ENCODE measurements at places on chromosomes 2 and 18. TPM values are rescaled to one million over a fixed set of nuclear protein-coding genes. Genes with fewer than 3 reads are reported as not detected.

DNA sequence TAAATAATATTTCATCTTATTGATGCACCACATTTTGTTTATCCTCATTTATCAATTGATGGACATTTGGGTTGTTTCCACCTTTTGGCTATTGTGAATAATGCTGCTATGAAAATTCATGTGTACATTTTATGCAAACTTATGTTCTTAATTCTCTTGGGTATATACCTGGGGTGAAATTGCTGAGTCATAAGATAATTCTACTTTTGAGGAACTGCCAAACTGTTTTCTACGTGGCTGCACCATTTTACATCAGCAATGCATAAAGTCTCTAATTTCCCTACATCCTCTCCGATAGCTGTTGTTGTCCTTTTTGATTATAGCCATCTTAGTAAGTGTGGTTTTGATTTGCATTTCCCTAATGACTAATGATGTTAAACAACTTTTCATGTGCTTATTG, 116.5 kb upstream of the DLX2 start:
- H3K4me1 ChIP-seq = peaks cover 23% of the 10 kb centered on the region
- no peak overlapping the region for H3K4me3 ChIP-seq
- no peak for DNase-seq
- no peaks in the 10 kb centered on the region for H3K36me3 ChIP-seq

Gene ALPI
- not detected for total RNA-seq

Gene LDLRAD4
- 0.65 TPM for total RNA-seq

Gene SIX2
- 0.12 TPM for total RNA-seq

GRCh38 chr2:182649316-182649715, 66.7 kb upstream of the DNAJC10 start:
- H3K36me3 ChIP-seq = no peaks in the 10 kb centered on the region
- no peaks in the 10 kb centered on the region for H3K27me3 ChIP-seq
- H3K4me3 ChIP-seq = no peak overlapping the region
- H3K27ac ChIP-seq = no peak overlapping the region

All from neural progenitor cell (in vitro differentiated cells).